ENCODE measurements at places on chromosomes 11 and 22.
A peak's percentile ranks its signal among the peaks of the same experiment; 100 is the strongest.

- DNase-seq = no peak
Observed at GRCh38 chr11:78740199-78741071, 165.8 kb upstream of the NARS2 start.

DNA sequence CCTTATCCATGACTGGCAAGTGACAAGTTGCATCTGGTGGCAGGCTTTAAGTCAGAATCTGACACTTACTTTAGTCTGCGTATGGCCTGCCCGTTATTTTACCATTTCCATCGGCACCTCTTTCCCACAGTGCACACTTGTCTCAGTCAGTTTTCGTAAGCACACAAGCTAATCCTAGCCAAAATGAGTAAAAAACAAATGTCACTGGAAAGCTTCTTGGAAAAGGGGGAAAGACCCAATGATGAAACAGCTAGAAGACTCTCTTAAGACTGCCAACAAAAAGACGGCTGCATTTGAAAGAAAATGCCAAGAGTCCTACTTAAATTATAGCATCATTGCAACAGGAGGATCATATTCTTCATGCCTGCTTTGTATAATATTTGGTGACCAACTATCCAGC lies 457.9 kb upstream of the ISX start:
- no peak for DNase-seq

DNA sequence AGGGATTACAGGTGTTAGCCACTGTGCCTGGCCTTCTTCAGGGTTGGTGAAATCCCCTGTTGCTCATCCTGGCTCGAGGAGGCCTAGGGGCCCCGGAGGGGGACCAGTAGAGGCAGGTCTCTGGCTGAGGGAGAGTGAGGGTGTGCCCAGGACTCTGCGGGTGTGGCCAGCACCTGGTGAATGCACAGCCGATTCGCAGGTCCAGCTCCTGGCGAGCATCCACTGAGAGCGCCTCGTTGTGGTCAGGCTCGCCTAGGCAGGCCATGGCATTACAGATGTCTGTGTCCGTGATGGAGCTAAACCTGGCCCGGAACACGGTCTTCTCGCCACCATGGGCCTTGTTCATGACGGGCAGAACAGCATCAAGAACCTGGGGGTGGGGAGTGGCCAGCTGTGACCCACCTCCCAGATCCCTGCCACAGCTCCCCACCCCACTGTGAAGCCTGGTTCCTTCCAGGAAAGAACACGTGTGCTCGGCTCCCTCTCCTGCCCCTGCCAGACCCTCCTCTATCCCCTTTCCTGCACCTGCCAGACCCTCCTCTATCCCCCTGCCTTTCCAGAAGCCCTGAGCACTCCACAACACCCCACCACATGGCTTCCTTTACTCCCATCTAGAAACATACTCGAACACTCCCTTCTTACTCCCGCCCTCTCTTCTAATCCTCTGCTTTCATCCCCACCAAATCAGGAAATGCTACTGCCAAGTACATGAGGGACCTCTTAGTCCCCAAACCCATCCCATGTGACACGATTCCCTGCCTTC lies 12.4 kb downstream of the TOP3B start:
- DNase-seq = no peak

GRCh38 chr11:118924591-118925585 lies 838 bp downstream of the BCL9L start:
- DNase-seq = peak; percentile 70

- no peak for DNase-seq
Observed at GRCh38 chr11:116185551-116185950, 587.2 kb downstream of the BUD13 start.

- no peak for DNase-seq
Observed at GRCh38 chr11:21896746-21897602, 295.9 kb upstream of the ANO5 start.

DNA sequence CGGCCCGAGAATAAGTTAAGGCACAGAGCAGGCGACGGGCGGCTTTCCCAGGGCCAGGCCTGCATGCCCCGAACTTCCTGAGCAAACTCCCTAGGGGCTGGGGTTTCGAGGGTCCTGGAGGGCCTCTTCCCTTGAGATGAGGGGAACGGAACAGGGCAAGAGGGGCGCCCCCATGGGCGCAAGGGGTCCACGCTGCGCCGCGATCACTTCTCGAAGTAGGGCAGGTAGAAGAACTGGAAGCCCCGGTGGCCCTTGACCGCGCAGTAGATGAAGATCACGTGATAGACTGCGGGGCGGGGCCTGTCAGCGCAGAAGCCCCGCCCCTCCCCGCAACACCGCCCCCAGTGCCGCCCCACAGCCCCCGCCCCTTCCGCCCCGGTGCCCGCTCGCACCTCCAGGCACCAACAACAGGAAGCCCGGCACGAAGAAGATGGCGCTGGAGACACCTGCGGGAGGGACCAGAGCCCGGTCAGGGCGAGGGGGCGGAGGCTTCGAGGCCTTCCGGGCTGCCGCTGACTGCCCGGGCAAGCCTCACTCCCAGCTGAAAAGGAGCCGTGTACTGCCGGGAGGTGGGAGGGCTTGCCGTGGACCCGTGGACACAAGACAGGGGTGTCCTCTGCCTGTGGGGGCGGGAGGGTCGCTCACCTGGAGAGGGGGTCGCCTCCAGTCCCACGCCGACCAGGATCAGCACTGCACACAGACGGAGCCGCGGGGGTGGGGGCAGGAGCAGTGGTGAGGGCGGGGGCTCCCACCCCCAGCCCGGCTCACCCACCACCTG lies 4.5 kb downstream of the TMEM134 start:
- peak; percentile 96 for DNase-seq

GRCh38 chr11:105045676-105046296 lies 651 bp upstream of the CARD16 start:
- no peak for DNase-seq

GRCh38 chr11:64620381-64620971 lies 29.5 kb downstream of the SLC22A12 start:
- DNase-seq = no peak

DNA sequence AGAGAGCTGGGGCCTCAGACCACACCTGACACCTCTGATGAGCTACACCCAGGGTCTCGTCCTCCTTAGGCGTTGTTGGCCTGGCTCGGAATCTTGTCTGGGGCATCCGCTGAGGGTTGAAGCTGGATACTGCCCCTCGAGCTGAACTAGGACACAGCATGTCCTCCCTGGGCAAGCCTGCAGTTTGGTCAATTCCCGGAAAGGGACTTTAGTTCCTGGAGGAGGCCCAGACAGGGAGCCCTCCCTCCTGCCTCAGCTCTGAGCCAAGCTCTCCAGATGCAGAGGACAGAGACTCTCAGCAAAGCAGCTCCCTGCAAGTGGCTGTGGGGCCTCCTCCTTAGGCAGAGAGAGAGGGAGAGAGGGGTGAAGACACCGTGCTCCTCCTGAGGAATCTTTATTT lies 4.9 kb downstream of the APOL3 start:
- no peak for DNase-seq

DNA sequence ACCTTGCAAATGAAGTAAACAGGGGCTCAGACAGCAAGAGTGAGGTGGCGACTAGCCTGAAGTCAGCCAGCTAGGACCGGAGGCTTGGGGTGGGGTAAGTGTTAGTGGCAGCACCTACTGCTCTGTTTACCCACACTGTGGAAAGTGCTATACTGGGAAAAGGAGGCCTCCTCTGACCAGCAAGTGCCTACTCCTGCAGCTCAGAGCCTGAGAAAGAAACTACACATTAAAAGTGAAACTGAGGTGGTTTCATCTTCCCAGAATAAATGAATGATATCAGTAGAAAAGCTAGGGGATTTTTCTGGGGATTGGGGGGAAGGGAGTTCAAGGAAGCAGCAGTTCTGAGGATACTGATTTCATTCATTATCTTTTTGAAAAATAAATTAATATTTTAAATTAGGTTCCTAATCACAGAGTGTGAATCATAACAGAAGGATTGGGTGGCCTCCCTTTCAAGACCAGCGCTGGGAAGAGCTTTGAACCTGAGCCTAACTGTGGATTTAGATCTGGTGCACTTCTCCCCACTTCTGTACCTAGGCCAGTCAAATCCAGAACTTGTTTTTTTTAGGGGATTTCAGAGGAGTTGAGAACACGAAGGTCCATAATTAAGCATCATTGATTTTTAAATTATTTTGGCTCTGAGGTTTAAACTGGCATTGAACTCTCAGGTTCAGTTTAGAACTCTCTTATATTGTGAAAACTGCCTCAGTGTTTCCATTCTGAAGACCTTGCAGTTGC lies 48.1 kb upstream of the GRAMD1B start:
- DNase-seq = peak; percentile 83

GRCh38 chr11:70913715-70914231 lies 338.6 kb downstream of the SHANK2 start:
- no peak for DNase-seq

DNA sequence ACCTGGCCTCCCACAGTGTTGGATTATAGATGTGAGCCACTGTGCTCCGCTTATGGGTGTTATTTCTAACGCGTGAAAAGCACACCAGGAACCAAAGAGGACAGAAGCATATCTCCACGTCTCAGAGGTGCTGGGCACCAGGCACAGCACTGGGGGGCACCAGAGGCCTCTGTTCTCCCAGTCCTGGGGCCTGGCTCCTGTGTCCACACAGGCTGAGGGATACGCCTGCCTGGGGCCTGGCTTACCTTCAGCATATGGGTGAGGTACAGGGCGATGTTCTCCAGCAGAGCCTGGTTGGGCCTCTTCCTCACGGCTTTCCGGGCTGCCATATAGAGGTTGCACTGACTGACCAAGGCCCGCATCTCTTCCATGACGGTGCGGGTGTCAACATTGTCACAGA lies 24.7 kb upstream of the NAP1L4 start:
- no peak for DNase-seq

GRCh38 chr22:35971456-35972119 lies 57.0 kb downstream of the RBFOX2 start:
- no peak for DNase-seq

GRCh38 chr11:33575311-33575710 lies 125.3 kb downstream of the C11orf91 start:
- no peak for DNase-seq

- DNase-seq = peak; percentile 55
Observed at GRCh38 chr11:121459413-121460017, 6.7 kb upstream of the SORL1-AS1 start.

DNA sequence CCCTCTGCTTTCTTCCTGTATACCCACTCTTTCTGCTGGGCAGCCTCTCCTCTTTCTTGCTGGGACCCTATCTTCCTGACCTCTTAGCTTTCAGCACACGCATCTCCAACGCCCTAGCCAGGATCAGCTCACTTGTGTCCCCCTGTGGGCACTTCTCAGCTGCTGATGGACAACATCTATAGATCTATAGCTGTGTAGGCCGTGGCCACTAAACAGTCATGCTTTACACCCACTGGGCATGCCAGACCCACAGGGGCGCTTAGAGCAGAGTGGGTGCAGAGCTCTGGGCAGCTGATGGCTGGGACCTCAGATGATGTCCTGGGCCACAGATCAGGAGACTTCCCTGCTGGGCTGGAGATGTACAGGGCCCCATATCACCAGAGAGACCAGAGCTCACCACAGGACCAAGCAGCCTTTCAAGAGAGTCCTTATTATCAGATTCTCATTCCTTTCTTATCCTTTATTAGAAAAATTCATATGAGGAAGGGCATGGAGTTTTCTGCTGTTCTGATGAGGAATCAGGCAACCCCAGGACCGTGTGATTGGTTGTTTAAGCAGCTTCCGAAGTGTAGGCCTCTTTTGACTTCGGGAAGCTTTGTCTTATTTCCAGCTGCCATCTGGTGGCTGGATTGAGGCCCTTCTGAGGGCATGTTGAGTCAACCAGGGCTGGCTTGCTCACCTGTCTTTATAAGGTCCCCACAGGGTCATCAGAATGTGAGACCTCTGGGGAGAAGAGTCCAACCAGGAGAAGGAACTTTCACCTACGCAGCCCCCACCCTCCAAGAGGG lies 60.5 kb downstream of the OSBP2 start:
- DNase-seq = peak; percentile 77

DNA sequence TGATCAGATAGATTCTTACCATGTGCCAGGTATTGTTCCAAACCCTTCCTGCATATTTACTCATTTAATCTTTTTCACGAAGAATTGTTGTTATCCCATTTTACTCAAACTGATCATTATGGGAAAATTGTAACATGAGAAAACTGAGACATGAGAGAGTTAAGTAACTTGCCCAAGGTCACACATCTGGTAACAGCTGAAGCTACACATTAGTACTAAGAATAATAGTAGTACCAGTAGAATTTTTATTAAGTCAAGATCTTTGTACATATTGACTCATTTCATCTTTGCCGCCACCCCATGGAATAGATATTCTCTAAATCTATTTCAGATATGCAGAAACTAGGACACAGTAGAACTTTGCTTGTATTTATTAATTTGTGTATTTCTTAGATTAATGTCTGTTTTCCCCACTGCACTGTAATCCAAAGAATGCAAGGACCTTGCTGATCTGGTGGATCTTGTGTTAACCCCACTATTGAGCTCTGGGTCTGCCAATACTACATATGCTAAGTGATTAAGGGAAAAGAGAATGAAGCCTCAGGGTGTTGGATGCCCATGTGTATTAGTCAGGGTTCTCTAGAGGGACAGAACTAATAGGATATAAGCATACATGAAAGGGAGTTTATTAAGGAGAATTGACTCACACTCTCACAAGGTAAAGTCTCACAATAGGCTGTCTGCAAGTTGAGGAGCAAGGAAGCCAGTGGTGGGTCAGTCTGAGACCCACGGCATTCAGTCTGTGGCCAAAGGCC lies 72.8 kb downstream of the PARVA start:
- no peak for DNase-seq

DNA sequence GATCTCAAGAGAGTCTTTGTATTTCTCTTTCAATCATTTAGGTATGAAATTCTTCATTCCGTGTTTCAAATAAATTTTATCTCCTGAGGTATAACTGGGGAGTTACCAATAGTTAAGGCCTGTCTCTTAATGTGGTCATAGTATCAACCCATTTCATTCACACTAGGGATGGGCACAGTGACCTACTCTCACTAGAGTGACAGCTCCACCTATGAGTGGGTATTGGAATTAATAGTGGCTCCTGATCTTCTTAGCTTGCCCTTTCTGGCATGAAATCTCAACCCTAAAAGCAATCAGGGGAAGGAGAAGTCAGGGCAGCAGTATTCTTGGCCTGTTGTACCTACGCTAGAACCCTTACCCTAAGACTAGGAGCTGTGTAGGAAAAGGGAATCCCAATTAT lies 507.7 kb downstream of the FAM181B start:
- no peak for DNase-seq

DNA sequence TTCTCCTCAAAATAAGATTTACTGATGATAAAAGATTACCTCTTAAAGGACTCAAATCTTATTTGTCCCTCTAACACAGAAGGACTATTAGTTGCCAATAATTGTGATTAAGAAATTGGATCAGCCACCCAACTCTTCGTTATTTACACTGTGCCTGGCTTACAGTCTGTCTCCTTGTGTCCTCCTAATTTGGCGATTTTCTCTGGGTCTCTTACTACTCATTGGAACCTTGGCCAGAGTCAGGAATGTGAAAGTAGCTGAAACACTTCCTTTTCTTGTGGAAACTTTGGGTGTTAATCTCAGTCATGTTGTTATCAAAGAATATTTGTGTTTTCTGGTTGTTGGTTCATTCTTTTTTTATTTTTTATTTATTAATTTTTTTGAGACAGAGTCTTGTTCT lies 83.2 kb downstream of the TEAD1 start:
- no peak for DNase-seq

Data from activated CD4-positive, alpha-beta memory T cell treated with anti-CD3 and anti-CD28 coated beads for 36 hours (primary cell).